ENCODE measurements at places on chromosomes 16 and 17. TPM values are rescaled to one million over a fixed set of nuclear protein-coding genes. Genes with fewer than 3 reads are reported as not detected.

- H3K4me3 ChIP-seq: no peak overlapping the region
- no peak for DNase-seq
- H3K27ac ChIP-seq: no peak overlapping the region
- H3K36me3 ChIP-seq: no peaks in the 10 kb centered on the region
- H3K4me1 ChIP-seq: no peaks in the 10 kb centered on the region
These were observed 28.8 kb downstream of the ABCC12 start for GRCh38 chr16:48126801-48127644.

Gene MYH1
- under 0.01 TPM for total RNA-seq

DNA sequence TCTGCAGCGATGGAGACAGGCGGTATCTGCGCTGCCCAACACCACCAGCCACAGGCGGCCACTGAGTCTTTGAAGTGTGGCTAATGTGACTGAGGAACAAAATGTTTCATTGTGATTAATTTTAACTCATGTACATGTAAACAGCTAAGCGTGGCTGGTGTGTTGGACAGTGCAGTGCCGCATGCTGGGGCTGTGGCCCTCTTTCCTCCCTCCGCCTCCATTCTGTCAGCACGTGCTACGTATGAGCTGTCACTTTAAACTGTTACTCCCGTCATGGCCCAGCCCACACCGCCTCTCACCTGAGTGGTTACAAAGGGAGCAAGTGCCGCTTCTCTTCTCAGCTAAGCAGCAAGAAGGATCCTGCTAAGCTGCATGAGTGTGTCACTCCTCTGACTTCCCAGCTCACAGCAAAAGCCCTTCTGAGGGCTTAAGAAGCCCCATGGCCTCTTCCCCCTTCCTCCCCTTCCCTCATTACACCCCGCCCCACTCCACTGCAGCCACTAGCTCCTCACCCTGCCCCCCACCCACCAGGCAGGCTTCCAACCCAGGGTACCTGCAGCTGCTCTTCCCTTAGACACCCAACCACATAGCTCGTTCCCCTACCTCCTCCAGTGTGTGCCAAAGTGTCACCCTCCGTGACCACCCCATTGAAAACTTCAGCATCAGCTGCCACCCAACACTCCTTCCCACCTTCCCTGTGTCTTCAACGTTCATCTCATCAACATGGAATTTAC is 15.0 kb downstream of the HASPIN start:
- no peak for DNase-seq
- H3K36me3 ChIP-seq: no peaks in the 10 kb centered on the region
- H3K27ac ChIP-seq: no peak overlapping the region
- peaks cover 4% of the 10 kb centered on the region for H3K4me1 ChIP-seq
- H3K27me3 ChIP-seq: no peaks in the 10 kb centered on the region

DNA sequence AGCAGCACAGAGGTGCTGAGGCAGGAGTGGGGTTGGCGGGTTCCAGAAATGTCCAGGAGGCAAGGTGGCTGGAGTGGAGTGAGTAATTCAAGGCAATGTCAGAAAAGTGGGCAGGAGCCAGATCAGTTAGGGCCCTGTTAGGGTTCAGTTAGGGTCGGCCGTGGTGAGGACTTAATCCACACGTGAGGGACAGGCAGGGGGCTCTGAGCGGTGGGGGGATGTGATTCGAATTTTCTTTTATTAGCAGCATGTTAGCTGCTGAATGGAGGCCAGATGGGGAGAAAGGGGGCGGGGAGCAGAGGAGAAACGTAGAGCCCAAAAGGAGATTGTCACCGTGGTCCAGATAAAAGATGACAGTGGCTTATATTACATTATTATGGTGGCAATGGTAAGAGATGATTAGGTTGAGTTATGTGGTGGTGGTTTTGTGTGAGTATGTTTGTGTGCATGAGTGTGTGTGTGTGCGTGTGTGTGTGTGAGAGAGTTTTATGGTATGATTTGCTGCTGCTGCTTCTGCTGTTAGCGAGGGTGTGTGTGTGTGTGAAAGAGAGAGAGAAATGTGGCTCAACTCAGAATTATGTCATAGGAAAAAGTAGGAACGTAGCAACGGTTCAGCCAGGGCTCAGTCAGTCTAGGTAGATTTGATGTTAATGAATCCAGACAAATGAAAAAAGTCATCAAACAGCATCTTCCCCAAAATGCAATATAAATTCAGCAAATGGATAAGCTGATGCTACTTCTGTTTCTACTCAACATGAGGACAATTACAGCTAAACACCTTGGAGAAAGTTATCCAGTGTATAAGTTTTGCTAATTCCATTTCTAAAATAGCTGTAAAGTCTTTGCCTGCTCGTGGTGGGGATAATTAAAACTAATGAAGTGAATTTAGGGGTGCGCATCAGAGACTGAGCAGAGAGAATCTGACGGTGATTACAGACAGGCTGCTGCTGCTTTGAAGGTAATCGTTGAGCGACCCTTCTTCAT is 390.6 kb downstream of the HAPSTR1 start:
- H3K27ac ChIP-seq: no peak overlapping the region
- H3K4me3 ChIP-seq: no peak overlapping the region
- no peak for DNase-seq
- H3K36me3 ChIP-seq: no peaks in the 10 kb centered on the region
- no peaks in the 10 kb centered on the region for H3K4me1 ChIP-seq

GRCh38 chr17:29071303-29071702 is 28.4 kb downstream of the PIPOX start:
- no peak overlapping the region for H3K4me3 ChIP-seq
- no peak for DNase-seq
- no peaks in the 10 kb centered on the region for H3K36me3 ChIP-seq
- H3K4me1 ChIP-seq: no peaks in the 10 kb centered on the region

Gene MRPL45
- 13.5 TPM for total RNA-seq
